Peyer's patch (tissue), 4 donors: ENCODE measurements at places on chromosomes 7 and 10.

GRCh38 chr7:46581268-46581667, 660.2 kb upstream of the IGFBP3 start:
- DNase-seq: no peak

DNA sequence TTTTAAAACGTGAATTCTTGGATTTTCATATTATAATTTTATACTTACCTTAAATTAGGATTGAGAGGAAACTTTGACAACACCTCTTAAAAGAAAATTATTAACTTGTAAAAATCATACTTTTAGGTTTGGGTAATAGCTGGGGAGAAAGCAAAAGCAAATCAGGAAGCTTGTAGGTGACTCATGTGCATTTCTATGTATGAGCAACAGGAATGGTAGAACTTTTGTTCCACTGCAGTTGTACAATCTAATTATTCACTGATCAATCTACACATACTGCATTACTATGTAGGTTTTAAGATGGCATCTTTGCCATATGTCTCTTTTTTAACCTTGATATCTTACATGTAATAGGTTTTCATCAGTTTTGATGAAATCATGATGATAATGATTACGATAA, 223.2 kb downstream of the PRKG1 start:
- no peak for DNase-seq

GRCh38 chr7:94146408-94146807, 142.3 kb upstream of the BET1 start:
- DNase-seq: no peak

GRCh38 chr10:58436071-58436470, 50.9 kb downstream of the TFAM start:
- no peak for DNase-seq

GRCh38 chr7:34133356-34133982, 228.1 kb downstream of the BMPER start:
- DNase-seq: no peak

GRCh38 chr7:106420210-106420609, 135.4 kb upstream of the NAMPT start:
- DNase-seq: no peak

DNA sequence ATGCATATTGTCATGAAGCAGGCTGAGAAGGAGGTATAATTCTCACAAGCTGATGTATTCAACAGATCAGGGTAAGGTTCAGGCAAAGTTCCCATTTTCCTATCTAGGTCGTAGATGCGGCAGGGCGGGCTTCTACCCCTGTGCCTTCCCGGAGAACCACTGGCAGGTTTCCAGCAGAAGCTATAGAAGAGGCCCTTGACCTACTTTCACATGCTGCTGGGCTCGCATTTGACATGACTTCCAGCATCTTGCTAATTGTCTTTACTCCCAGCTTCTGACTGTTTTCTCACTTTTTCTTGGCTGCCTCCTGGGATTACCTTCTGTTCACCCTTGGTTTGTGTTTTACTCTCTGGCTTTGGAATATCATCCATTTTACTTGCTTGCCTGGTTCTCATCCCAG, 32.6 kb upstream of the ORC5 start:
- DNase-seq: no peak

- DNase-seq: no peak
Measured at GRCh38 chr10:88057720-88058119, 194.3 kb downstream of the PTEN start.

GRCh38 chr7:139773371-139773770, 4.4 kb downstream of the HIPK2 start:
- no peak for DNase-seq

DNA sequence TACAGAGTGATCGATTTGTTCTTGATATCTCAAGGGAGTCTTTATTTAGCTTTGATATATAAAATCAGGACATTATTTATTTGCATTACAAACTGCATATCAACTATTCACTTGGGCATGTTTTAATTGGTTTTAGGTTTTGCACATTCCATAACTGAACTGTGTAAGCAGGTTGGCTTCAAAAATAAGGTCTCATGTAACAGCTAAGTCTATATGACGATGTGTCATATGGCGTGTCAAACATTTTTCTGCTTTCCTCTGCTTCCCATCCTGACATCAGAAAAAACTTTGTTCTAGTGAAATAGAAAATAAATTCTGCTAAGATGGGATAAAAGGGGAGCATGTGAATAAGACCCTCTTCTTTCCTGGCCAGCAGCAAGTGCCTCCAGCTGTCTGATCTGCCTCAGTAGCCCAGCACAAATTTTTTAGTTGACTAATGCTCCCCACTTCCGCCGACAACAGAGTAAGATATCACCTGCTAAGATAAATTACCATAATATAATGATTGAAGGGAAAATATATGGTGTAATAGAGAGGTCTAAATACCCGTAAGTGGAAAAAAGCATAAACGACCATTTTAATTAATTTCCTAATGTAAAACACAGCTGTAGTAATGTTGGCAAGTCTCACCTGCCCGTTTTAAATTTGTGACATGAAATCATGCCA, 180.5 kb downstream of the TAX1BP1 start:
- no peak for DNase-seq

- DNase-seq: no peak
Measured at GRCh38 chr7:22173685-22174573, 183.0 kb downstream of the RAPGEF5 start.

GRCh38 chr10:114485696-114486400, 81.5 kb upstream of the AFAP1L2 start:
- no peak for DNase-seq

GRCh38 chr10:132373241-132373955, 23.6 kb upstream of the PWWP2B start:
- DNase-seq: no peak

GRCh38 chr10:32144817-32145688, 88.8 kb upstream of the KIF5B start:
- DNase-seq: no peak

- no peak for DNase-seq
Measured at GRCh38 chr10:86293396-86293791, 73.2 kb downstream of the GRID1 start.

- DNase-seq: no peak
Measured at GRCh38 chr7:135154734-135155133, 6.9 kb downstream of the TMEM140 start.

- no peak for DNase-seq
Measured at GRCh38 chr10:43402880-43403452, 6.0 kb downstream of the HNRNPF start.

- DNase-seq: no peak
Measured at GRCh38 chr7:112286250-112287086, 80.0 kb downstream of the ZNF277 start.

- no peak for DNase-seq
Measured at GRCh38 chr10:24210501-24210900, 1.6 kb downstream of the KIAA1217 start.

DNA sequence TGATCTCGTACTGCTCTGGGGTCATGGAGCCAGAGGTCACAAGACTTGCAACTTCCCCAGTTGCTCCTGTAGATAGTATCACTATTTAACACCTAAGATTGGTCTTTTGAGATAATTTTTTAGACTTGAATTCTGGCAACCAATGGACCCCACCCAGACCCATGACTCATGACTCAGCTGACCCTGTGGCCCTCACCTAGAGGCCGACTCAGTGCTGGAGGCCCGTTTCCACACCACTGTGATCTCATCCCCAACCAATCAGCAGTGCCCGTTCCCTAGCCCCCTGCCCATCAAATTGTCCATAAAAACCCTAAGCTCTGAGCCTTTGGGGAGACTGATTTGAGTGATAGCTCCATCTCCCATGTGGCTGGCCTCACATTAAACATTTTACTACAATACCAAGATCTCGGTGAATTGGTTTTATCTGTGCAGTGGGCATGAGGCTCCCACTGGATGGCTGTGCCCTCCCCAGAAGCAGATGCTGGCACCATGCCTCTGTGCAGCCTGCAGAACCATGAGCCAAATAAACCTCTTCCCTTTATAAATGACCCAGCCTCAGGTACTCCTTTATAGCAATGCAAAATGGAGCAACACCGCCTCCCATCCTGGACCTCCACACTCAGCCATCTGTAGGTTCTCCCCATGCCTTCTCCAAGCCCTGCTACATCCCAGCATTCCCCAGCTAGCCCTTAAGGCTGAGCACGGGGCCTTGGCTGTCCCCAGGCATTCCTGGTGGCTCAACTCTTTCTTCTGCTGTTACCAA, 98.8 kb downstream of the PRKAG2 start:
- no peak for DNase-seq

DNA sequence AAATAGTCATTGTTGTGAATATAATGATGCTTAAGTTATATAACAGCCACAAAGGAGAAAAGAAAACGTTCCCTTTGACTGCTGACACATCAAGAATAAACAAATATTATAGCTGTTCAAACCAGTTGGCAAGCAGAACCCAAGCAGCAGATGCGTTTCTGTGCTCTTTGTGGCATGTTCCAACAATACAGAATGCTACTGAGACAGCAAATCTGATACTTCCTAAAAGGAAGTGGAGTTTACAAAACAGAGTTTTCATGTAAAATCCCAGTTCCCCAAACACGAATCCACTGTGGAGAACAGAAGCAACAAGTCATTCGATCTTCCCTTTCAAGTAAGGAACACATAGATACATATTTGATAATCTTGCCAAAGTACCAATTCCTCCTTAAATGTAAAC, 170.9 kb upstream of the ASAH2 start:
- no peak for DNase-seq

GRCh38 chr7:24301703-24302102, 17.7 kb downstream of the NPY start:
- no peak for DNase-seq

- no peak for DNase-seq
Measured at GRCh38 chr10:78914502-78915189, 154.1 kb upstream of the ZMIZ1 start.

DNA sequence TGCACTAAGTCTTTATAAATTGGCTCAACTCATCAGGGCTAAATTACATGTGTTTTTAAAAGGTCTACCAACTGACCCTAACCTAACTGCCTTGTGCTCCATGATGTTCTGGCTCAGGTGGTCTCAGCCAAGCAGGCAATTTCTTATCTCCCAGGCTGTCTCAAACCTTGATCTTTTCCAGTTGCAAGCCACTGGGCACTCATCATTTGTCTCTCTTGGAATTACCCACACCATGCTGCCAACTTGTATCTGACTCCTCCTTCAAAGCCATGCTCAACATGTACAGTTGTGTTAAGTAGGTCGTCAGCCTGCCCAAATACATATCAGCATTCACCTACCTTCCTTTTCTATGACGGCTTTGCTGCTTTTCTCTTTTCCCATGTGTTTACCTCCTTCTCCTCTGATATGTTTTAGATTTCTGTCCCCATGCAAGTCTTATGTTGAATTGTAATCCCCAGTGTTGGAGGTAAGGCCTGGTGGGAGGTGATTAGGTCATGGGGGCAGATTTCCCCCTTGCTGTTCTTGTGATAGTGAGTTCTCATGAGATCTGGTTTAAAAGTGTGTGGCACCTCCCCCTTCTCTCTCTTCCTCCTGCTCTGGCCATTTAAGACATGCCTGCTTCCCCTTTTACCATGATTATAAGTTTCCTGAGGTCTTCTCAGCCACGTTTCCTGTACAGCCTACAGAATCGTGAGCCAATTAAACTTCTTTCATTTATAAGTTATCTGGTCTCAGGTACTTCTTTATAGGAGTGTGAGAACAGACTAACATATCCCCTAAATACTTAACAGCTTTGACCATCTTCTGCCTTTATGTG, 130.0 kb downstream of the ELAPOR2 start:
- DNase-seq: no peak

- DNase-seq: no peak
Measured at GRCh38 chr7:142089035-142089434, 22.5 kb upstream of the MGAM2 start.

DNA sequence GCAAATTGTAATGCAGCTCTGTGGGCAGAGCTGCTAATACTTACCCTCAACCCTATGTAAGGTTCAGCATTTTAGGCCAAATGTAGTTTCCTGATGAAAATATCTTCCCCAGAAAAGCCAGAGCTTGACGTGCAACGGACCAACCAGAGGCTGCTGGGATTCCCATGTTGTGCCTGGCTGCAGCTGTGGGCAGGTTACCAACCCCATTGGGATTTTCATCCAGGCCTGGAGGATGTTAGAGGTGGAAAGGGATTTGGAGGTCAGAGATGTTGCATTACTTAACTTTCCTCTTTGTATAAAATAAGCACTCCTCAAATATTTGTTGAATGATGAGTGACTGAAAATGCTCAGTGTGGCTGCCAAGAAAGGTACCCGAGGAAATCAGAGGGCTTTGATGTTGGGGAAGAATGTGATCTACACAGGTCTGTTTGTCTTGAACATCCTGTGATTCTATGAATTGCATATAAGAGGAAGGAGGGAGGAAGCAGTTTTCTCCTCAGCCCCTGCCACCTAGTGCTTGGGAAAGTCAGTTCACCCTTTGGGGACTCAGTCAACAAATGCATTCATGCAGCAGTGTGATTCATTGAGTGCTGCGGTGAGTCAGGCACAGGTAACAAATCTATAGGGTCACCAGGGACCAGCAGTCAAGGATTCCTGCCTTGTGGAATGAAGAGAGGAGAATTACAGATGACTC, 487.2 kb downstream of the RPS24 start:
- no peak for DNase-seq

DNA sequence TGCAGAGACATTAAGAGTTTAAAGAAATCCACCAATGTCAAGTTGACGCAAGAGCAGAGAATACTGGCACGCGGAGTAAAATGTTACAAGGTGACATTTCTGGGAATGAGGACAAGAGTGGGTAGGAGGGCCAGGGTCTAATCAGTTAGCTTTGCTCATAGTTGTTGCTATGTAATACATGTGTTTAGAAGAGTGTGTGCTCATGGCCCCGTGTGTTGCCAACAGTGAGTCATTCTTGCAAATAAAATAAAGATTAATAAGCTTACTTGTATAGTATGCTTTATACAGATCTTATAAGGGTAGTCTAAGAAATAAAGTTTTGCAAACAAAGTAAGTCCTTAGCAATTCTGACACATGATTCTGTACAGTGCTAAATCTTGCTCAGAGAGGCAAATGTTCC, 64.5 kb downstream of the DNMBP start:
- no peak for DNase-seq
